ENCODE measurements at places on chromosomes 2 and 18.
A peak's percentile ranks its signal among the peaks of the same experiment; 100 is the strongest.

DNA sequence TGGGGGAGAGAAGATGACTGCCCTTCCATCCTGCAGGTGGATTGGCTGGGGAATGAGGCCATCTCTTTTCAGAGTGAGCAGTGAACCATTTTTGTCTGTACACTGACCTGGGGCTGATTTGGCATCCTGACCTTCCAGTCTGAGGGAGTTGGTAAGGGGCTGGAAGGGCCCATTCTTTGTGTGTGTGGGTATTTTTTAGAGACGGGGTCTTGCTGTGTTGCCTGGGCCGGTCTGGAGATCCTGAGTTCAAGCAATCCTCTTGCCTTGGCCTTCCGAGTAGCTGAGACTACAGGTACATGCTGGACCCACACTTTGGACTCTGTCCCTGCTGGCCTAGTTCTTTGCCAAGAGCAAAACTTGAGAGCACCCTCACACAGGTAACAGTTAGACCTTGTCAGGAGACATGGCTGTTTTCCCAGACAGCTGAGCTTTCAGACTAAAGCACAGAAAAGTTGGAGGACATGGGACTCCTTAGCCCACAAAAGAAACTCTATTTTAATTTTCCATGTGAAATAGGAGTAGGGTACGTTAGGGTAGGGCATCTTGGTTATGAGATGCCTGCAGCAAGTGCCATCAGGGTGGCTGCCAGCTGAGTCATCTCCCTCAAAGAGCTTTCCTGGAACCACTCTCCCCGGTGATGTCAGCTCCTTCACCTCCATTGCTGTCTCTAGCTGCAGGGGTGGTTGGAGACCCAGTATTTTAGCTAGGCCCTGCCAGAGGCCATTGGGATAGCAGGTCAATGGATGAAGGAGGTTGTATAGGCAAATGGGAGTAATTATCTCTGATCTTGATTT is 60.7 kb downstream of the DGKD start:
- peak; percentile 68 for DNase-seq

- DNase-seq, result no peak
Measured at GRCh38 chr18:74367905-74368304, 52.3 kb downstream of the C18orf63 start.

DNA sequence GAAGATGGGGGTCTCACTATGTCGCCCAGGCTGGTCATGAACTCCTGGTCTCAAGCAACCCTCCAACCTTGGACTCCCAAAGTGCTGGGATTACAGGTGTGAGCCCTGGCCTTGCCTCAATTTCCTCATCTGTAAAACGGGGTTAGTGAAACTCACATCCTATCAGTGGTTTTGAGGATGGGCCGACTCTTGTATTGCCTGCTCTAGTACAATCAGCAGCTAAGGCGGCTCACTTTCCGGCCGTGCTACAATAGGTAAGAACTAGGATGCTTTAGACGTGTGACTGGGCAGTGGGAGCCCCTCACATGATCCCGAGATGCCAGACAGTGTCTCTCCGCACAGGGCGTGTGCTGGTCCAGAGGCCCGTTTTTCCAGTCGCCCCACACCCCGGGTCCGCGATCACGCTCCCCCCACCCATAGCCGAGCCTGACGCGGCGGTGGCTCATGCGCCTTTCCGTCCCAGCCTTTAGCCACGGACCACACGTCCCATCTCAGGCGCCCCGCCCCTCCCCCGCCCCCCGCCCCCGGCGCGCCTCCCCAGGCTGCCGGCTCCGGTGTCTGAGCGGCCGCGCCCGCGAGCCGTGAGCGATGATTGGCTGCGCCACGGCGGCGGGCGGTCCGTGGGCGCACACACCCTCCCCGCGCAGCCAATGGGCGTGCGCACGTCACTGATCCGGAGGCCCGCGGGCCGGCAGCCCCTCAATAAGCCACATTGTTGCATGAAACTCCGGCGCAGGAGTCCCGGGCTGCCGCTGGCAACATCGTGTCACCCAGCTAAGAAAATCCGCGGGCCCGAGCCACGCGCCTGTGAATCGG is at the start of gene HK2:
TSS of gene HK2 (plus strand) at position 710 of the 816 bp plus-strand sequence. CDS start 454 bp downstream, outside the sequence.
- peak; percentile 86 for DNase-seq

GRCh38 chr2:42987112-42987922 is 194.9 kb upstream of the HAAO start:
- no peak for DNase-seq

GRCh38 chr2:165528691-165529090 is 59.2 kb downstream of the CSRNP3 start:
- no peak for DNase-seq

DNA sequence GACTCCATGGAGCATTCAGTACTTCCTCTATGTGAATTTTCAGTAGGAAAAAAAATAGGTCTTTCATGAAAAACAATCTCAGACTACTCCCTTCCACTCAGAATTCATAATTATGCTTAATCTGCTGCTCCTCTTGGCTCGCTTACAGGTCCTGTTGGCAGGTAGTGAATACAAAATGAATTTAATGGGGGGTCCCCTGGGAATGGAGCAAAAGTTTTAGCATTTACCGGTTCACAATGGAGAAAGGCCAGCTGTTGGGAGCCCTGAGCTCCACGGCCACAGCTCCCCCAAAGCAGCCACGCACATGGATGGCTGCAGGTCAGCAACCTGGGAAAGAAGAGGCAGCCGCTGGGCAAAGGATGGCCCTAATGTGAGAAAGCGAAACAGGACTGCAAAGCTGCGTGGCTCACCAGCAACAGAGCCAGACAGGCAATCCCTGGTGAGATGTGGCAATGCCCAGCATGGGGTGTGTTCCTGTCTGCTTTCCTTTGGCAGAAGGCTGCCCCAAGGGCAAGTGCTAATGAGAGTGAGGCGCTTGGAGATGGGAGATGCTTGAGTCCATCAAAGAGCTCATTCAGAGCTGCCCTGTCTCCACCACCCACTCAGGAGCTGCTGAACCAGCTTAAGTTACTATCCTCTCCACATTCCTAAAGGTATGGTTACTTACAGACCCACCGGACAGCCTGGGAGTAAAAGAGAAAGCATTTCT is 447.4 kb downstream of the EPHA4 start:
- no peak for DNase-seq

DNA sequence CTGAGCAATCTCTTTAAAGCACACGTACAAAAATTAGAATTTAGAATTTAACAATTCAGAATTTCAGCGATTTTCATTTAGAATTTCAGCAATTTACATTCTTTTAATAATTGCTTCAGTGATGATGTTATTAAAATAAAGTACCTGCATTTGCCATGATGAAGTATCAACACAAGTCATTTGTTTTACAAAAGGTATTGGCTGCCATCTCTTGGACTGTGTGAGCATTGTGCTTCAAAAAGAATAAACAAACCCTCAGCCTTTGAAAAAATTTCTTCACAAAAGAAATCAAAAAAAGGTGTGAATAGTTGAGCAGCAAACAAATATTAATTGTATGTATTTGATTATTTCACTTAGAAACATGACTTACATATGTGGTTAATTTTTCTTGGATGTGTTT is 27.1 kb upstream of the ZC3H15 start:
- no peak for DNase-seq

GRCh38 chr2:156883804-156884203 is 373.7 kb upstream of the GALNT5 start:
- no peak for DNase-seq

GRCh38 chr18:76385681-76385975 is 109.4 kb downstream of the ZNF516 start:
- no peak for DNase-seq

DNA sequence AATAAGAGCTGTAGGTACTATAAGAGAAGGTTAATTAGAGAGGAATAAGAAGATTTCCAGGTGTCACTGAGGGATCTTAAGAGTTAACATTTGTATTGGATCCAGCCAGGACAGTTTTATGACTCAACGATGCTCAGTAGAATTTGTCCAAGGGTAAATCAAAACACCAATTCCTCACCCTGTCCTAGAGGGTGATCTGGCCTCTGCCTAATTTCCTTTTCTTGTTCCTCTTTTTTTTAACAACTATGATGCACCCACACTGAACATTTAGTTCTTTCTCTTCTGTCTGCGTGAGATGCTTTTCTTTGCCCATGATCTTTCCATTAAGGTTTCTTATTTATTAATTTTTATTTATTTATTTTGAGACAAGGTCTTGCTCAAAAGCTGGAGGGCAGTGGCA is 92.0 kb downstream of the PMS1 start:
- DNase-seq, result no peak

GRCh38 chr18:63051928-63052327 is 267.6 kb downstream of the BCL2 start:
- DNase-seq, result no peak

DNA sequence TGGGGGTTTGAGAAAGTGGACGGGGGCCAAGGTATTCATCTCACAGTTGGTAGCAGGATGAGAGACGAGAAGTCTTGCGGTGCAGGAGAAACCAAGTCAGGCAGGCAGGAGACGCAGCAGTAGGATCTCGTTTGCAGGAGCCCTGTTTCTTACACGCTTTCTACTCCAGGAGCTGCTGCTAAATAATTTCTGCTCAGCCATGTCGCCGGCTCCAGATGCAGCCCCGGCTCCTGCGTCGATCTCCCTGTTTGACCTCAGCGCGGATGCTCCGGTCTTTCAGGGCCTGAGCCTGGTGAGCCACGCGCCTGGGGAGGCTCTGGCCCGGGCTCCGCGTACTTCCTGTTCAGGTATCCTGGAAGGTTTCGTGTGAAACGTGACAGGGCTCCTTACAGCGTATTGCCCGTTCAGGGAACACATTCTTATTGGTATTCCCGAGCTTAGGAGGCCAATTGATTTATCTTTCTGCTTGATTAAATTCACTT is 494 bp downstream of the ANKZF1 start:
- DNase-seq, result peak; percentile 75

- DNase-seq, result no peak
Measured at GRCh38 chr18:34049511-34049910, 175.2 kb downstream of the NOL4 start.

GRCh38 chr2:209592106-209592505 is 168.3 kb downstream of the MAP2 start:
- DNase-seq, result no peak

DNA sequence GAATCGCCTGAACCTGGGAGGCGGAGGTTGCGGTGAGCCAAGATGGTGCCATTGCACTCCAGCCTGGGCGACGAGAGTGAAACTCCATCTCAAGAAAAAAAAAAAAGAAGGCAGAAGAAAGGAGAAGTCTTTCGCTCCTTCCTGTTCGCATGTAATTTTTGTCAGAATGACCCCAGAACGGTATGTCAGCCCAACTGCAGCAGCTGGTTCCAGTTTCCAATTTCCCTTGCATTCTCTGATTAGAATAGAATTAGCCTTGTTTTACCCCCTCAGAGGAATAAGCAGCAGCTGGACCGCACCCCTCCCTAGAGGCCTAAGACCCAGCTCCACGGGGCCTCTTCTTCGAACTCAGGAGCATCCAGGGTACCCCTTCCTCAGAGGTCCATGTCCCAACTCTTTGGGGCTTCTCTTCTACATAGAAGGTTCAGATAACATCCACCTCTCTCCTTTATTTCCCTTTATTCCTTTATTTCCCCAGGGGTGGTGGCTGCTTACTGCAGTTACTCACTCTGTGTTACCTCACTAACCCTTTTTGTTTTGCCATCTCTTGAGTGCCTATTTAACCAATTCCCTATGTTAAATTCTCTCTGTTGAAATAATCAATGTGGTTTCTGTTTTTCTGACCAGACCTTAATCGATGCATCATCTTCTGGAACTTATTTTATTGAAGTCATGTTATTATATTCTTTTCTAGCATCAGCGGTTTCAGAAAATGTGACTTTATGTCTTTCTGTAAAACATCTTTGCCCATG is 7.2 kb upstream of the PUM2 start:
- no peak for DNase-seq

DNA sequence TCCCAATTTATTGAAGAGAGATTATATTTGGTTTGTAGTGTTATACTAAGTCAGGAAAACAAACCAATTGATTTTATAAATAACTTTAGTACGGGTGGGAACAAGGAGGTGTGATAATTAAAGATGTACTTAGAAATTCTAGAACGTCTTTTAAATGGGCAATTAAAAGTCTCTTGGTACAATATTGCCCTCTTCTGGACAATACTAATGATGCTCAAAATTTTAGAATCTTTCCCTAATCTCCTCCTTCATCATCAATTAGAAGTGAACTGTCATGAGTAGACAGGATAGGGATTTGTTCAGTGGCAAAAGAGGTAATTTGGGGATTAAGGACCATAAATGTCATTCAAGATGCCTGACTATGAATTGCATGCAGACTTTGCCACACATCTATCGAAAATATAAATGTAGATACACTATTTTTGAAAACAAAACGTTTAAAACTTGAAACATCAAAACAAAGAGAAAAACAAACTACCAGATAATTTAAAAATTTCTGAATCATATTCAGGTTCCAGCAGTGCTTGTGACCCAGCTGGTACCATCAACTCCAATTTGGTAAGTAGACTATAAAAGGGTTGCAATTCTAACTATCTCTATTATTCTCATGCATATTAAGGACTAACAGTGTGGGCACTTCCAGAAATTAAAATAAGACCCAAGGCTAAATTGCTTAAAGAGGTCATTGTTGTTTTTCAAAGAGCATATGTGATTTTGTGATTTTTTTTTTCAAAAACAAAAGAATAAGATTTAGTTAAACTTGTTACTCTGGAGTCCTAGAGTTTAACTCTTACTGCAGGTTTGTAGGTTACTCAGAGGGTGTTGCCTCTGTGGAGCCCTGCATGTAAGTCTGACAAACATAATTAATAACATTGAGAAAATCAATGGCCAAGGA is 123.5 kb downstream of the LAMA3 start:
- DNase-seq, result no peak

GRCh38 chr2:130387804-130388203 is 31.9 kb downstream of the PTPN18 start:
- no peak for DNase-seq

DNA sequence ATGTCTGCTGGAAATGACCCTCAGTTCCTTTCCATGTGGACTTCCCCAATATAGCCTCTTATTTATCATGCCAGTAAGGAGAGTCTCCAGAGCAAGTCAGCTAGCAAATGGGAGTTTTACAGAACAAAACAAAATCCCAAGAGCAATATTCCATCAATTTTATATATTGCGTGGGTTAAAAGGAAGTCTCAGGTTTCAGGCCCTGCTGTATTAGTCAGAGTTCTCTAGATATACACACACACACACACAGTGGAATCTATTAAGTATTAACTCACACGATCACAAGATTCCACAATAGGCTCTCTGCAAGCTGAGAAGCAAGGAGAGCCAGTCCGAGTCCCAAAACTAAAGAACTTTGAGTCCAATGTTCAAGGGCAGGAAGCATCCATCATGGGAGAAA is 102.8 kb upstream of the MAP2 start:
- DNase-seq, result no peak

GRCh38 chr18:25067275-25068025 is 284.5 kb downstream of the ZNF521 start:
- DNase-seq, result no peak

DNA sequence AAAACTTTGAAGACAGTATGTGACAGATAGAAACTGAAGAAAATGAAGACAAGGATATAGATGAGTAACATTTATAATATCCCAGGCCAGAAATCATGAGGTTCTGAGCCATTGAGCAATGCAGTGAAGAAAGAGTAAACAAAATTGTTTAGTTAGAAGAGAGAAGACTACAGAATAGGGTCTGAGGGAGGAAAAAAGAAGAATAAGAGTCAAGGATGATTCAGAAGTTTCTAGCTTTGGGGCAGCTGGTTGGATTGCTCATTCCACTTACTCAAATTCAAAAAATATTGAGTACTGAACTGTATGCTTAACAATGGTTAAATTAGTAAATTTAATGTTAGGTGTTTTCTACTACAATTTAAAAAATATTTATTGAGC is 155.0 kb upstream of the OTX1 start:
- no peak for DNase-seq

- DNase-seq, result peak; percentile 52
Measured at GRCh38 chr2:205706769-205707381, 24.6 kb downstream of the NRP2 start.

- DNase-seq, result no peak
Measured at GRCh38 chr2:191653667-191654391, 24.1 kb upstream of the NABP1 start.

- DNase-seq, result peak; percentile 16
Measured at GRCh38 chr2:70516596-70516995, 37.0 kb downstream of the TGFA start.

Data from stimulated activated naive CD8-positive, alpha-beta T cell treated with anti-CD3 and anti-CD28 coated beads, Interleukin-15, Interleukin-2, amounts not matched to agents 100 U/mL and 50 U/mL, for 24 hours (primary cell).